Natural killer cell (primary cell): ENCODE measurements at places on chromosomes 1 and 21. TPM values are rescaled to one million over a fixed set of nuclear protein-coding genes. Genes with fewer than 3 reads are reported as not detected.

GRCh38 chr1:172414331-172414730 lies 6.2 kb upstream of the C1orf105 start:
- no peak for DNase-seq

DNA sequence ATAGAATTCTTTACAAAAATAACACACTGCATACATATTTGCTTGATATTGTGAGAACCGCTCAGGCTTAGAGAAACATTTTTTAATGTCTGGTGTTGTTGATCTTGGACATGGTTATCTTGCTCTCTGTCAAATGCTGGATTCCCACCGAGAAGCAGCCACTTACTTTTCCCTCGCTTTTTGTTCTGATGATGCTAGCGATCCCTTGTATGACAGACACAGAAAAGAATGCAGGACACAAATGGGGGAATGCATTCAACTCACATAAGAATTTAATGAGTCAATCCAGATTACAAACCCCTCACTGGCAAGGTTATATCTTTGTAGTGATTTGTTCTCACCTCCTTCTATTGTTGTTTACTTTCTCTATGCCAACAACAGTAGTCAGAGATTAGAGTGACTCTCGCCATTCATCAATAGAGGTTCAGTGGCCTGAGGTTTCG lies 76.8 kb upstream of the AKT3 start:
- DNase-seq, result no peak

DNA sequence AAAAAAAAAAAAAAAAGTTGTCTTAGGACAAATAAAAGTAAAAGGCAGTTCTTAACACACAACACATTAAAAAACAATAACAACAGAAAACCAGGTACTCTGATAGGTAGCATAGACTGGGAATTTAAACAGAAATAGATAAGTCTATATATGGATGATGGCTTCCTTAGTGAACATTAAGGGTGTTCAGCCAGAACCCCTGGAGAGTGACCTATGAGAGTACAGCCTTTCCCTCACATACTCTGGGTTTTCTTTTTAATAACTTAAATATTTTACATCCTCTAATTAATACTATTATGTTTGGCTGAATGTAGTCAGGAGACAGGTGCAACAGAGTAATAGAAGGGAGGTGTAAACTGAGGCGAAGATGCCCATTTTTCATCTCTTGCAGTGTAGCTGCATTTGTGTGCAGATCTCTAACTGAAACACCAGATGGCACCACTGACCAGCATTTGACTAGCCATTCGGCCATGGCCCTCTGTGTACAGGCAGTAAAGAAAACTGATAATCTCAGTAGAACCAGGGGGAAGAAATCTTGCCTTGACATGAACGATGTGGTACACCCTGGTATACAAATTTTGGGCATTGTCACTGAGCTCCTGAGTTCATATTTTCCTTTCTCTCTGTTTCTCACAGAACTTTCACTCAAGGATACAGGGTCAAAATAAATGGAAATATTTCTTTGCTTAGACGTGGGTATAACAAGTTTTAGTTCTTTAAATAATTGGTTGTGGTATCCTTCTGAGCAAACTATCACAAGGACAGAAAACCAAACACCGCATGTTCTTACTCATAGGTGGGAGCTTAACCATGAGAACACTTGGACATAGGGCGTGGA lies 7.6 kb downstream of the TTF2 start:
- DNase-seq, result no peak

- no peak for DNase-seq
These were observed 13.5 kb downstream of the C1orf74 start for GRCh38 chr1:209770636-209771415.

GRCh38 chr1:235607284-235607683 lies 42.3 kb downstream of the GNG4 start:
- DNase-seq, result no peak

DNA sequence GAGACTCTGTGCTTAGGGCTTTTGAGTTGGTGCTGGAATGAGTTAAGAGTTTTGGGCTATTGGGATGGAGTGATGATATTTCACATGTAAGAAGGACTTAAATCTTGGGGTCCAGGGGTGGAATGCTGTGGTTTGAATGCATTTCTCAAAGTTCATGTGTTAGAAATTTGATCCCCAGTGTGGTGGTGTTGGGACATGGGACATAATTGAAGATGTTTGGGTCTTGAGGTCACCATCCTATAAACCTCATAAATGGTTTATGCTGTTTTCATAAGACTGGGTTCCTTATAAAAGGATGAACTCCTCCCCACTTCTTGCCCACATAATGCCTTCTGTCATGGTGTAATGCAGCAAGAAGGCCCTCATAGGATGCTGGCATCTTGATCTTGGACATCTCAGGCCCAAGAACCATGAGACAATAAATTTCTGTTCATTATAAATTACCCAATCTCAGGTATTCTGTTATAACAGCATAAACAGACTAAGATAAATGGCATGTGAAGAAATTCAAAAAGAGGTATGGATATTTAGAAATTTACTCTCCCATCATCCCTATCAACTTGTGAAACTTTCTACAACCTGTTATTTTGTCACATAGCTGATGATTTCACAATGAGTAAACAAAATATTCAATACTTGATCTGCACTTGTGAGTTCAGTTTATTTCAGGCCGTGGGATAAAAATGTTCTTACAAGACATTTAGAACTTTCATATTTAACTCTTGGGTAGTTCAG lies 48.0 kb upstream of the NEK7 start:
- DNase-seq, result no peak

DNA sequence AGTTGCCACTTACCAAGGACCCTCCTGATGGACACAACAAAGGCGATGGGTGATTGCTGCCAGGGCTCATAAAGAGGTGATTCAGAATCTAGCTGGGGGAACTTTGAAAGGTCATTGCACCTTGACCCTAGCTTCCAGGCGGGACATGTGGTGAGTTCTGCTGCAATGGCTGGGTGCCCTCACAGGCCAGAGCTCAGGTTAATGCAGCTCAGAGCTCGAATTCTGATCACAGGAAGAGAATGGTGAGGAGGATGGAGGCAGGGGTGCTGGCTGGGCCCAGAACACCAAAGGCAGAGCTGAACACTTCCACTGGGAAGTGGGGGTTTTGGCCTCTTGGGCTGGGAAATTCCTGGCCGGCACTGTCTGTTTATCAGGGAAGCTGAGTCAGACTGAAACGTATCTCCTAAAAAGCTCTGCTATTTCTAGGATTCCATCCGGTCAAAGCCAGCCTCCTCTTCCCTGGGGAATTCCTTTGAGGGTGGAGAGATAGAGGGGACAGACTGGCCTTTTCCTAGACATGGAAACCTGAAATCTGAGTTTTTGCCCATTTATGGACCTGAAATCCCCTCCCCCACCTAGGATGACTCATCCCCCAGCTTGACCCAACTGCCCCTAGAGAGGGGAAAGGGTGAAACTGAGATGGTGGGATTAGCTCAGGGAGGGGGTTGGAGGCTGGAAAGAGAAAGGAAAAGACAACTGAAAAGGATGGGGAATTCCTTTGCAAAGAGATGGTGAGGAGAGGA lies 27.2 kb downstream of the NUAK2 start:
- no peak for DNase-seq

GRCh38 chr1:221605569-221605968 lies 136.3 kb downstream of the DUSP10 start:
- no peak for DNase-seq

- DNase-seq, result no peak
These were observed 41.4 kb downstream of the ACOT7 start for GRCh38 chr1:6352138-6352563.

DNA sequence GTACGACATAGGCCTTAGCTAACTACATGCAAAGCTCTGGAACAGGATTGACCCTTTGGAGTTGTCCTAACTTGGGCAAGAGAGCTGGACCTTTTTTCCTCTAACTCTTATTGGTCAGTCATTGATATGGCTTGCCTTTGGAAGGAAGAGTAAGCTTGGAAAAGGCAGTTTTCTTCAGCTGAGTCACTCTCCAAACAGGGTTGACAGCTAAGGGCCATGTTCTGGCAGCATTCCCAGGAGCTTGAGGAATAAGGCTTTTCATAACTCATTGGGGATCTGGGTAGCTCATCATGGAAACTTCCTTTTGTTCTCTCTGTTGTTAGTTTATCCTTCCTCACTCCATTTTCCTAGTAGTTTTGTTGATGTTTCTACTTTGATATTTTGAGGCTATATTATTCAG lies 14.5 kb upstream of the ERRFI1 start:
- no peak for DNase-seq

DNA sequence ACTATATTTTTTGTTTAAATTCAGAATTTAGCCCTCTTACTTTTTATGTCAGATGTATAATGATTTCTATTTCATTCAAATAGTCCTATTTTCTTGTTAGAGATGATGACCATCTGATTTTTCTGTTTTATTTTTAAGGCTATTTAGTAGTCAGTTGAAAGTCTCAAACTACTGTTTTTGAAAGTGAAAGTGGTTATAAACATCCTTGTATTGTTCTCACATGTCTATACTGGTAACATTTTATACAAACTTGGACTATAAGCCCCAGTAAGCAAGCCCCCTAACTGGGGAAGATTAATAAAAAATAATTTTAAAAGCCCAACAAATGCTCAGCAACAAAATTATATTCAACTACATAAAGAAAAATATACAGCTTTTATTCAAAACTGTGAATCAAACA lies 271.3 kb upstream of the RGS18 start:
- no peak for DNase-seq

- DNase-seq, result no peak
These were observed 4.3 kb upstream of the BCAR3 start for GRCh38 chr1:93685918-93686317.

DNA sequence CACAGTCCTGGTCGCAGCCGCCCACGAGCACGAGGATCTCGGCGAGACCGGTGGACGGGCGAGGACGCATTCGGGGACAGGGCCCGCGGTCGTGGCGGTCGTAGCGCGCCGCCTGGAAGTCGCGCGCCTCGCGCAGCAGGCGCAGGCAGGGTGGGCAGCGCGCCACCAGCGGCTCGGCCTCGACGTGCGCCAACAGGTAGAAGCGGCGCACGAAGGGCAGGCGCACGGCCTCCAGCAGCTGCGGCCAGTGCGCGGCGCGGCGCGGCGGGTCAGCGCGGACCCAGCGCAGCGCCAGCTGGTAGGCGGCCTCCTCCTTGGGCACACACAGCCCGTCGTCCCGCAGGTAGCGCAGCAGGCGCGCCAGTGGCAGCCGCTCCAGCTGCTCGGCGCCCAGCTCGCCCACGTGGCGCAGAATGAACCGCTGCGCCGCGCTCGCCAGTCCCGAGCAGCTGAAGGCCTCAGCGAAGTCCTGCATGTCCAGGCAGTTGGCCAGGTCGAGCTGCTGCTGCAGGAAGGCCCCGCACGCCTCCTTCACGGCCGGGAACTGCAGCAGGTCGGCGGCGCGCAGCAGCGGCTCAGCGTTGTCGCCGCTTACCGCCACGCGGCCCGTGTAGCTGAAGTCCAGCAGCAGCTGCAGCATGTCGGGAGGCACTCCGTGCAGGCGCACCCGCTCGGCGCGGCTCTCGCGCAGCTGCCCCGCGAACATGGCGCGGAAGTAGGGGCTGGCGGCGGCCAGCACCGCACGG lies 573 bp downstream of the KLHL21 start:
- peak; percentile 39 for DNase-seq

DNA sequence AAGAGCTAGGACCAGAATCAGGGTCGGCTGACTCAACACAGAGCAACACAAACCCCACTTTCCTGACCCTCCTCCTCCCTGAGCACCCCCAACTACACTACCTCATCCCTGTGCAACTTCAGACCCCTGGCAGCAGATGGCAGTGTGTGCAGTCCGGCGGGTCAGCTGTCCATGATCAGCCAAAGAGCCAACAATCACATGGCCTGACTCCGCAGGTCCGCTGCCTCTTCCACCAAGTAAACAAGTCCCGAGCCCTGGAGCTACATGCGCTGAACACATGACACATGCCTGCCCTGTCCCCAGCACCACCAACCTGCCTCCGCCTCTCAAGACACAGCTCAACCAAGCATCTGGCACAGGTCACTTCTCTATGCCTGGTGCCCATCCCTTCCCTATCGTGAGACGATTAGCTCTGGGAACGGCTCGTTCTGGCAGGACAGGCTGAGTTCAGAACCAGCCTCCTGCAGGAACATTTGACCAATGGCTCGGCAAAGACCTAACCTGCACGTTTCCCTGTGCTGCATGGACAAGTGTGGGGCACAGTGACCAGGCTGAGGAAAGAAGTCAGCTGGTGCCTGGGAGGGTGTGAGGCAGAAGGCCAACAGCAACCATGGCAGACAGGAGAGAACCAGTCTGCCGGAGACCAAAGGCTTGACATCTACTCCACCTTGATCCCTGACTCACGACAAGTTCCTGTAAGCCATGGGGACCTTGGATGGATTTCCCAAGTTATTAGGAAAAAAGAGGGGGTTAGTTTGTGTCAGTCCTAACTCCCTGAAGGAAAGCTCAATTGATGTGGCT lies 60.3 kb downstream of the CD46 start:
- DNase-seq, result no peak

- no peak for DNase-seq
These were observed 50.5 kb downstream of the SIPA1L2 start for GRCh38 chr1:232579466-232579865.

- DNase-seq, result no peak
These were observed 88.1 kb upstream of the HIVEP3 start for GRCh38 chr1:42006836-42007235.

- DNase-seq, result no peak
These were observed 1176.5 kb downstream of the NCAM2 start for GRCh38 chr21:22174746-22175145.

DNA sequence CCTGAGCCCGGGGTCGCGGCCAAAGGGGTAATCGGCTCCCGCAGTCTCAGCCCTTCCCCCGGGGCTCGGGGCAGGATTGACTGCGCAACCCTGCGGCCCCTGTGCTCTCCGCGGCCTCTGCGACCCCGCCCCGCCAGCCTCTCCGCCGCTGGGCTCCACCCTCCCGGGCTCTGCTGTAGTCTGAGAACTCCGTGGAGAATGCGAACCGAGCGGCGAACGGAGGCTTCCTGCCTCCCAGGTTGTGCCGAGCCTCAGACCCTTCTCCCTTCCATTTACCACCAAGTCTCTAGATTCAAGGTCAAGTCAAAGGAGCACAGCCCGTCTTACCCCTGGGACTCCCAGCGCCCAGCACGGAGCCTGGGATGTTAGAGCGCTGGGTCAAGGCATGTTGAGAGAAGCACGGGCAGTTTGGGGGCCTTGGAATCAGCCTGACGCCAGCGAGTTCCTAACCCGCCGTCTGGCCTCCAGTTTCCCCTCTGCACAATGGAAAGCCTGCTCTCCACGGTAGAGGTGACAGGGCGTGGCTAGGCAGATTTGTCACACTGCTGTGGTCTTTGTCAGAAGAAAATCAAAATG lies 3.0 kb downstream of the ATP2B4 start:
- peak; percentile 54 for DNase-seq

DNA sequence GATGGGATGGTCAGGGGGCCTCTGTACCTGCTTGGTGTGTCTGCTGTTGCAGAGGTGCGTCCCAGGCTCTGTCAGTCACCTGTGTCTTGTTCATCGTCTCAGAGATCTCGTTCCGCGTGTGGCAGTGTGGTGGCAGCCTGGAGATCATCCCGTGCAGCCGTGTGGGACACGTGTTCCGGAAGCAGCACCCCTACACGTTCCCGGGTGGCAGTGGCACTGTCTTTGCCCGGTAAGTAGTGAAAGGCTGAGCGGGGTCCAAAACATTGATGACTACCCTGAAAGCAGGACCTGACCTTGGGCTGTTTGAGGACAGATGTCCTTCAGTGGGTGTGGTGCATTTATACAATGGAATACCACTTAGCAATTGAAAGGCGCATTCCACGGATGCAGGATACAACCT lies 171.0 kb downstream of the PGBD5 start:
- DNase-seq, result no peak

- DNase-seq, result no peak
These were observed 45.9 kb upstream of the CRB1 start for GRCh38 chr1:197222025-197222685.

GRCh38 chr1:205976708-205977401 lies 26.3 kb downstream of the RAB7B start:
- DNase-seq, result no peak

CGN gene
- 0.80 TPM for total RNA-seq

KRTAP13-2 gene
- total RNA-seq, result not detected

INKA2 gene
- total RNA-seq, result 0.48 TPM

A3GALT2 gene
- not detected for total RNA-seq
